ENCODE measurements at places on chromosomes 6 and 20. TPM values are rescaled to one million over a fixed set of nuclear protein-coding genes. Genes with fewer than 3 reads are reported as not detected.

DNA sequence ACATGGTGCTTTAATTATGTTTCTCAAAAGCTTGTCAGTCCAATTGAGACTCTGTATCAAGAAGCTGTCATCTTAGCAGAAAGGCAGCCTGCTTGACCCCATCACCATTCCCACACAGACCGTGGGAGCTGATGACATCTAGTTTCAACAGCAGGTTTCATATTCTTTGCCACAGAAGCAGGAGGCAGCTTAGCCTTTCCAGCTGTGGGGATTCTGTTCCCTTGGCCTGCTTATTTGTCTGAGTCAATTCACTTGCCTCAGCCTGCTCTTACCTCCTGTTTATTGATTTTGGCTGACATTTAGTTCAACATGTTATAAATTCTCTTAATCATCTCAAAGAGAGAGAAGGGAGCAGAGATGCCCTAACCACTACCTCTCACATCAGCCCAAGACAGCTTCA lies 527.7 kb downstream of the ADGRB3 start:
- no peak for DNase-seq

- no peak for DNase-seq
Observed at GRCh38 chr6:70530023-70530422, 36.7 kb upstream of the SDHAF4 start.

DNA sequence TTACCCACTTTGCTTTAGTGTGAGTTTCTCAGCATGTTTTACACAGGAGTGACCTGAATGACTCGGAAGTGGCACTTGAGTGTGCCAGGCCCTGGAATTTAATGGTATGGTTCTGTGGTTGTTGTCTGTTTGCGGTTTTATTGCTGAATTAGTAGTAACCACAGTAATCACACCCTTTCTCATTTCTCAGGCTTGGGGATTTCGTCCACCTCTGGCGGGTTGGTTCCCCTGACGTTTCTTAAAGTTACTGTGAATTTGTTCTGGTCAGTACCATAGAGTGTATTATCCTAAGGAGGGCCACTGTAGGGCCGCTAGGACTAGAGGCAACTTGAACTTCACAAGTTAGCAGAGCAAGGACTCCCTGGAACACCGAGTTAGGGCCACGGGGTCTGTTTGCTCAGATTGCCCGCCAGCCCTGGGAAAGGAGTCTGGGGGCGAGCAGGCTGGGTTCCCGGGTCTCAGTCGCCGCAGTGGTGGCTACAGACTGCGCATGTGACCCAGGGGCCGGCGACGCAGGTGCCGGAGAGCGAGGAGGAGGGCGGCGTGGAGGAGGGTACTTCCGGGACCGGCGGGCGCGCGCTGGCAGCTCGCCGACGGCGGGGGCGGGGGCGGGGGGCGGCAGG lies 546 bp upstream of the KLHL32 start:
- no peak for DNase-seq

- no peak for DNase-seq
Observed at GRCh38 chr20:24066076-24066700, 77.6 kb upstream of the GGTLC1 start.

The STK4 gene
- polyA plus RNA-seq: 19.0 TPM

The CLVS2 gene
- polyA plus RNA-seq: not detected

Measured in K562 (cell line).